Foreskin melanocyte (primary cell): ENCODE measurements at places on chromosomes 3 and 15.

DNA sequence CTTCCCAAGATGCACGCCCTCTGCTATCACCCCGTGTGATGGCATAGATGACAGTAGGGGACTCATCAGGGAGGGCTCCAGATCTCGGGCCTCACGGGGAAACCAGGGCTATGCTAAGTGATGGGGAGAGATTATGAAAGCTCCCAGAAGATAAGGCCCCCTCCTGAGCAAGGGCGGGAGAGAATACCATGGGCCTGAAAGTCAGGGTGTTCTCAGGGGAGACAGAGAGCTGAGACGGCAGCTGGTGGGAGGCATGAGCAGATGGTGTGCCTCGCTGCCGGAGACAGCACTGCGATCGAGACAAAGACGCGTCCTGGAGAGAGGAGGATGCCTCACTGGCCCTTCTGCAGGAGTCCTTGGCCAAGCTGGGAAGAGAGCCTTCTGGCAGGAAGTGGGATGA, 106.5 kb upstream of the ADPGK start:
- no peak for DNase-seq

DNA sequence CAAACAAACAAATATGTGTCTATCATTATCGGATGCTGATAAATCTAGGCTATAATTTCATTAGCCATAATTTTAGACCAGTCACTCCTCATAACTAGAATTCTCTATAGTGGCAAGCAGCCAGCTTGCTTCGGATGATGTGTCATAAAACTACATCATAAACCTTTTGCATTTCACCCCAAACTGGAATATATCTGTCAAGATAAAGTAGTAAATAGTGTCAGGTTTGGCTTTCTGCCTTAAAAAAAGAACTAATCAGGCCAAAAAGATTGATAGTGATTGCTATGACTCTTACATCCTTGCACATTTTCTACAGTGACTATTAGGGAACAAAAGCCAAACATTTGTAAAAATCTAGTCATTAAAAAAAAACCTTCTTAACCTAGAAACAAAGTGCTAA, 51.0 kb downstream of the DPPA2 start:
- DNase-seq, result no peak

GRCh38 chr3:62462104-62462762, 88.9 kb upstream of the FEZF2 start:
- DNase-seq, result no peak

GRCh38 chr3:36964331-36964730, 19.5 kb upstream of the TRANK1 start:
- DNase-seq, result no peak

- no peak for DNase-seq
Observed at GRCh38 chr3:111980716-111981456, 2.1 kb downstream of the ABHD10 start.

DNA sequence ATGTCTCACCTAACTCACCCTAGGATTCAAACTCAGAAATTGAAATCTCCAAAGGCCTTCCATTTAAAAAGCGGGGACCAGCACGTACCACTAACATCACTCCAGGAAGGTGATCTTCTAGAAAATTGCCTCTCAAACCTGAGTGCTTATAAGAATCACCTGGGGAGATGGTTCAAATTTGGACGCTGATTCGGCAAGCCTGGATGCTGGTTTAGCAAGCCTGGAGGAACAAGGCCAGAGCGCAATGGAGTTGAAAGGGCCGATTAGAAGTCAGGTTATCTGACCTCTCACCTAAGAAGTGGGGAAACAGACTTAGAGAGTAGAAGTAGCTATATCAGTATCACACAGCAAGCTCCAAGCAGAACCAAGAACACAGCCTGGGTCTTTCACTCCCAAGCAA, 68.2 kb downstream of the SSUH2 start:
- DNase-seq, result no peak

- DNase-seq, result no peak
Observed at GRCh38 chr3:61632568-61633175, 71.3 kb downstream of the PTPRG start.

DNA sequence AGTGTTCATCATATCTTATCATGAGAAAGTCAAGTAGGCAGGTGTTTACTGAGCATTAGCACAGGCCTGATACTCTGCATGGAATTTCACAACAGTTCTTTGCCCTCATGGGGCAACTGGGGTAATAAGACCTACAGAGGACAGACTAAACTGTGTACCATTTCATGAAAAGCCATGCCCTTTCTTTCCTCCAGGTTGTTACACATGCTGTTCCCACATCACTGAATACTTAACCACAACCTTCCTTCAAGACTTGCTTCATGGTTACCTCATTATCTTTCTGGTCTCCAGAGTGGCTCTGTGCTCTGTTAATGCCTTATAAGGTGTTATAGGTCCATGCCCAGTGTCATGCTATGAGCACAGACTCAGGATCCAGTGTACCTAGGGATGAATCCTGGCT, 28.2 kb upstream of the RSL24D1 start:
- no peak for DNase-seq

GRCh38 chr15:101440846-101441590, 48.5 kb downstream of the PCSK6 start:
- DNase-seq, result no peak
